ENCODE measurements at places on chromosomes 7 and 10.
A peak's percentile ranks its signal among the peaks of the same experiment; 100 is the strongest.

- no peak for DNase-seq
Observed at GRCh38 chr7:36583318-36583717, 141.0 kb downstream of the AOAH start.

DNA sequence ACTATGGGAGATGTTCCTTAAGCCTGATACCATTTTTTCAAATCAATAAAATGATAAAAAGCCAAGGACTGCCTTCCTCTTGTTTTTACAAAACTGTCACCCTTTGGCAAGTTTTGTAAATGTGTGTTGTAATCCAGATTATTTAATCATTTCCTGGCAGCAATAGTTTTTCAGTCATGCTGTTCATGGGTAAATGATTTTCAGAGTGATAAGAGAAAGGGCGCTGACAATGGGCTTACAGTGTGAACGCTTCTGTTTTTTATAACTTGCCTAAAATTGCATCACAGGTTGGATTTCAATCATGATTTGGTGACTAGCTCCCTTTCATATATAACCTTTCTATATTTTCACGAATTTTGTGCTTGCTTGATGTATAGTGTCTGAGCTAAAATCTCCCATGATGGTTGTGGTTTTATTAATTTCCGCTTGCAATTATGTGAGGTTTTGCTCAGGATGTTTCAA, 19.0 kb upstream of the DMBT1 start:
- DNase-seq: no peak

DNA sequence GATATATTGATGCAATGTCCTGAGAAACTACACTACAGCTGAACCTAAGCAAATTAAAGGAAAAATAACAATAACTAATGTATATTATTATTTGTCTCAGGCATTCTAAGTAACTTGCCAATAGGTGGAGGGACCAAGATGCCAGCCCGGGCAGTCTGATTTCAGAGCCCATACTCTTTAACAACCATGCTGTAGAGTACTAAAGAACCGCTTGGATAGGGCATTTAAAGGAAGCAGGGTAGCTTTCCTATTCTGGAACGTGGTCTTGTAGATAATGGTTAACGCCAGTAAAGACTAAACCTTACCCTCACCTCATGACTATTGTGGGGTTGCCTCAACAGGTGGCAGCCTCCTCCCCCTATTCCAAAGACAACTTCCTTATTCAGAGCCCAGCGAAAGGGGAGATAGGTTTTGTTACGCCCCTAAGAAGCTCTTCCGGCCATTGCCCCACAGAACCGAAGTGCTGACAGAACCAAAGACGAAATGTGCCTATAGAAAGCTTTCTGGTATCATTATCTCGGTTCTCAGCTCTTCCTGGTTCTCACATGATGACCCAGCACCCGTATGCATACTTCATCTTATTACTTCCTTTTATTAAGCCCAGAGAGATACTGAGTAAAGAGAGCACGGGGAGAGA, 707 bp upstream of the C1GALT1 start:
- DNase-seq: peak; percentile 13

- DNase-seq: no peak
Observed at GRCh38 chr7:11570922-11571550, 261.0 kb downstream of the THSD7A start.

DNA sequence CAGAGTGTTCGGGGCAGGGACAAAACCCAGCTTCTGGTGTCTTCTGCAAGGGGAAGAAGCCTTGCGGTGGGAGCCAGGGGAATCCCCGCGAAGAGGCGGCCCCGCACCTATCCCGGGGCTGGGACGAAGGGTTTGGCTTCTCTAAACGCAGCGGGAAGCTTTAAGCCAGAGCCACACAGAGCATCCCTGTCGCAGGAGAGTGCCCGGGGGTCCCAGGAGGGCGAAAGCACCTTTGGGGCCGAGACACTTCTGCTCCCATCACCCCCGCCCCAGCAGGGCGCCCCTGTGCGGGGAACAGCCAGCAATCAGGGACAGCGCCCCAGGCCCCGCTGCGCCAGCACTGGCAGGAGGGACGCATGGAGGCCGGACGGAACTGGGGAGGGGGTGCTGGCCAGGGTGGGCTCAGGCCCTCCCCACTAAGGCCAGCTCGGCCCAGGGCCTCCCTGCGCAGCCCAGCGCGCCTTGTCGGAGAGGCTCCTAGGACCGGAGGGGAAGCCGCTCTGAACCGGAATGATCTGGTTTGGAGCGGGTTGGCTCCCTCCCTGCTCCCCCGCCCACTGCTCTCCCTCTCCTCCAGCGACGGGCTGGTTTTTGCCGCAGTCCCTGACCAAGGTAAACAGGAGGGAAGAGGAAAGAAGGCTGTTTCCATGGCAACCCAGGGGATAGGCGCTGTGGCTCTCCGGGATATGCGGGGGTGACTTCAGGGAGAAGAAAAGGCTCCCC, 63.9 kb downstream of the TMEM209 start:
- no peak for DNase-seq

GRCh38 chr7:112171673-112172072, 34.5 kb downstream of the DOCK4 start:
- DNase-seq: no peak

DNA sequence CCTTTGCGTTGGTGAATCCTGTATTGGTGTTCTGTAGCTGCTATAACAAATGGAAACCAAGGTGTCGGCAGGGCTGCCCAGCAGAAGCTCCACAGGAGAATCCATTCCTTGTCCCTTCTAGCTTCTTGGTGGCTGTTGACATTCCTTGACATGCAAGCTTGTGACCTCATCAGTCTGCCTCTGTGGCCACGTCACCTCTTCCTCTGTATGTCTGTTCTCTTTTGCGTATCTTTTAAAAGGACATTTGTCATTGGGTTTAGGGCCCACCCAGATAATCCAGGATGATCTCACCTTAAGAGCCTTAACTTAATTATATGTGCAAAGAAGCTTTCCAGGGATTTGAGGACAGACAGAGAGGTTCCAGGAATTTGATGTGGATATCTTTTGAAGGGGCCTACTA, 15.3 kb upstream of the ZCCHC24 start:
- DNase-seq: no peak

- DNase-seq: no peak
Observed at GRCh38 chr10:19505320-19506312, 310.6 kb upstream of the PLXDC2 start.

DNA sequence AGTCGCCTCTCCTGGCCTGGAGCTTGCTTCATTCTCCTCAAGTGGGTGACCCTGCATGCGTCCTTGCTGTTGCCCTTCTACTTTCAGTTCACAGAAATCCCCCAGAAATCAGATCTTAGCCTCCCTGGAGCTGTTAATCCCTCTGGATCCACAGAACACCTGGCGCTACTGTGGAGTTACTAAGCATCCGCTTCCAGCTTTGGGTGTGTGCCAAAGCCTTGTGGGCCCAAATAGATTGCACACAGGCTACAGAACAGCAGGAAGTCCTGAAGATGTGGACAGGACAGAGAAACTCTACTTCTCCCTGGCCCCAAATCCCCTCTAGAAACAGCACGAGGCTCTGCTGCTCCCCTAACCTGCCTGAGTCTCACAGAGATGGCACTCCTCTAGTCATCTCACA, 36.6 kb upstream of the PDLIM1 start:
- DNase-seq: no peak

- DNase-seq: no peak
Observed at GRCh38 chr7:106042196-106042611, 69.9 kb downstream of the SYPL1 start.

GRCh38 chr7:82441669-82442478, 1.7 kb downstream of the CACNA2D1 start:
- no peak for DNase-seq

GRCh38 chr7:99557940-99558305, 519 bp upstream of the ZNF655 start:
- no peak for DNase-seq

- DNase-seq: no peak
Observed at GRCh38 chr7:70505886-70506285, 626.1 kb upstream of the GALNT17 start.

- no peak for DNase-seq
Observed at GRCh38 chr7:132030883-132031282, 474.5 kb upstream of the PODXL start.

GRCh38 chr7:114901771-114902170, 20.1 kb upstream of the MDFIC start:
- no peak for DNase-seq

DNA sequence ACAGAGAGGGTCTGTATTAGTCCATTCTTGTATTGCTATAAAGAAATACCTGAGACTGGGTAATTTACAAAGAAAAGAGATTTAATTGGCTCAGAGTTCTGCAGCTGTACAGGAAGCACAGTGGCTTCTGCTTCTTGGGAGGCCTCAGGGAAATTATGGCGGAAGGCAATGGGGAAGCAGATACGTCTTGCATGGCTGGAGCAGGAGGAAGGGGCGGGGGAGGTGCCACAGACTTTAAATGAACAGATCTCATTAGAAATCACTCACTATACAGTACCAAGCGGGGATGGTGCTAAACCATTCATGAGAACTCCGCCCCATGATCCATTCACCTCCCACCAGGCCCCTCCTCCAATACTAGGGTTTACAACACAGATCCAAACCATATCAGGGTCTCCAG, 3.7 kb upstream of the CALU start:
- DNase-seq: no peak

DNA sequence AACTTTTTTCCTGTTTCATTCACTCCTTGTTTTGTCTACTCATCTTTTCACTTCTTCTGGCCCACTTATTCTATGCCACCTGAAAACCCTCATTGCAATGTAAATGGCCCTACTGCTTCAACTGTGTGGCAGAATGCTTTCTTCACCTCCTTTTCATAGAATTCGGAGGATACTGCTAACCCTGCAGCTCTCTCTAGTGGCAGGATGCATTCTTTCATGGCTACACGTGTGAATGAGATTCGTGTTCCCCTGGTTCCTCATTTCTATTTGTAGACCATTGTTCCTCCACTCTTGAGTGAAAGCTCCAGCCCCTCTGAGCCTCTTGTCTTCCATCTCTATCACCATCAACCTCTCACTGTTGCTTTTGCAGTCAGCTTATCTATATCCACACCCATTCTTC, 20.9 kb upstream of the CYP26C1 start:
- DNase-seq: no peak

DNA sequence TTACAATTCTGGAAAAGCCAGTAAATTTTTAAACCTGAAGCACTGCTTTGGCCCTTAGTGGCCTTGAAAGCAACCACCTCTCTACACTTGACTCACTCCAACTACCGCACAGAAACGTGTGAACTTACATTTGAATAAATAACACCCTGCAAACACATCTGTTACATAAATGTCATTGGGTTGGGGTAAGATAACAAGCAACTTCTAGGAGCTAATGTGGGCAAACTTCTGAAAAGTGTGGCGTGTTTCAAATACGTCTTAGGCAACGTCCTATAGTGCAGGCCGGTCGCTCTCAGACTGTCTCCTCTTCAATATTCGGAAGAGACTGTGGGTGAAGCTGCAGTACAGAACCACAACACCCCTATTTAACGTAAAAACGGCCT, 474 bp downstream of the ORC5 start:
- no peak for DNase-seq

GRCh38 chr7:150988230-150989226, 2.3 kb upstream of the NOS3 start:
- DNase-seq: peak; percentile 45

GRCh38 chr10:76209135-76209534, 777.7 kb downstream of the LRMDA start:
- no peak for DNase-seq

DNA sequence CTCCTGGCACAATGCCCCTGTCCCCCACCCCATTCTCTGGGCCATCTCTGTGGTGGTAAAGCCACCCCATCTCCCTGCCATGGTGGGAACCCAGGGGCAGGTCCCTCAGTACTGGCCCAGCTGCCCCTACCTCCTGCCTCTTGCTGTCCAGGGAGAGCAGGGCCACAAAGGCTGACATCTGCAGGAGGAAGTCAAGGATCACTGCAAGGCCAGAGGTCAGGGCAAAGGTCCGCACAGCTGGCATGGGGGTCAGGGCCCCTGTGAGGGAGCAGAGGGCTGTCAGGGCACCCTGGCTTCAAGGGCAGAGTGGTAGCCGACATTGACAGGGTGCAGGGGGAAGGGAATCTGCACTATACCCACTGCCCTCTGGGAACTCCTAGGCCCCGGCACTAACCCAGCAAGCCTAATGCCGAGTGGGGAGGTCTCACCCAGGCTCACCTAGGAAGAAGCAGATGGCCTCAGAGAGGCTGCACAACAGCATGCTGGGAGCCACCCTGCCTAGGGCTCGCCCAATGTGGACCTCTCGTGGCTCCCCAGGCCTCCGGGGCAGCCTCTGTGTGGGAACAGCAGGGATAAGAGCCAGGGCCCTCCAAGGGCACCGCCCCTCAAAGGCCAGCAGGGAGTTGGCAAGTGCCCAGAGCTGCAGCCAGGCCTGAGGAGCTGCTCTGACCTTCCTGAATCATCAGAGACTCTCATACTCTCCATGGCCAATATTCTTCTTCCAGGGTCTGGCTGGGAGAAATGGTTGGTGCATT, 7.7 kb downstream of the NPC1L1 start:
- DNase-seq: no peak

GRCh38 chr10:6320320-6321010, 117.7 kb downstream of the PFKFB3 start:
- no peak for DNase-seq

DNA sequence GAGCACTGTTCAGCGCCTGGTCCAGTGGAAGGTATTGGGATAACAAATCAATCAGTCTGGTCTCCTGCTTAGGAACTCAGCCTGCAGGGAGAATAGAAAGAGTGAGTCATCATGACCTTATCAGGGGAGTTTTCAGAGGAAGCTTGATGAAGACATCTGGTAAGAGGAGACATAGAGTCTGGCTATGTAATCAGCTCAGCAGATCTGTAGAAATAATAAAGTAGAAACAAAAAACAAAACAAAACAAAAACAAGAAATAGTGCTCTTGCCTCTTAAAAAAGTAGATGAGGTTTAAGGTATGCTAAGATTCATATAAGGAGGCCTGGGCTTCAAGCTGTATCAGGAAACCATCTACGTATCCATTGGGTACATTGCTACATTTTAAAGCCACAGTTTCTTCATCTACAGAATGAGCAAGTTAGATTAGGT, 14.4 kb downstream of the TAS2R41 start:
- DNase-seq: no peak

- DNase-seq: no peak
Observed at GRCh38 chr7:126535176-126535575, 717.6 kb downstream of the GRM8 start.

GRCh38 chr10:46019569-46020343, 10.7 kb downstream of the NCOA4 start:
- DNase-seq: no peak

DNA sequence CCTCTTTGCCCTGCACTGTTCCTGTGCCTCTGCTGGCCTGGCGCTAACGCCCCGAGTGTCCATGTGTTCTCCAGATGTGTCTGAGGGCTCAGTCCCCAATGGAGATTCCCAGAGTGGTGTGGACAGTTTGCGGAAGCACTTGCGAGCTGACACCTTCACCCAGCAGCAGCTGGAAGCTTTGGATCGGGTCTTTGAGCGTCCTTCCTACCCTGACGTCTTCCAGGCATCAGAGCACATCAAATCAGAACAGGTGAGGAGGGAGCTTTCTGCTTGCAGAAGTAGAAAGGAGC, 60.9 kb downstream of the PAX2 start:
- DNase-seq: no peak

Data from activated CD8-positive, alpha-beta memory T cell treated with anti-CD3 and anti-CD28 coated beads for 1 hour (primary cell).